Activated CD8-positive, alpha-beta memory T cell treated with anti-CD3 and anti-CD28 coated beads for 24 hours (primary cell): ENCODE measurements at places on chromosomes 1 and 21.
A peak's percentile ranks its signal among the peaks of the same experiment; 100 is the strongest.

DNA sequence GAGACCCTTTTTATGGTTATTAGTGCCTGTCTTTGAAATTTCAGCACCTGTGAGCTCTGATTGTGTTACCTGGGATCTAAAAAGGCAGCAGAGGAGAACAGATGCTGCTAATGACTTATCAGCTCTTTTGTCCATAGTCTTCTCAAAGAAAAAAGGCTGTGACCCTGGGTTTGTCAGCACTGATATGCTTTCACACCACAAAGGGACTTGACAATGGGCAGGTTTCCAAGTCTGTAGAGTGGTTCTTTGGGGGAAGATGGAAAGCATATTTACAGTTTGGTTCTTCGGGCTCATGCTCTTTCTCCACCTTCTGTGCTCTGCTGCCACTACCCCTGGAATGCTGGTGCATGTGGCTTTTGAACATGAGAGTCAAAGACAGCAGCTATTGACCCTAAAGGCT, 32.0 kb downstream of the DNAJC6 start:
- no peak for DNase-seq

GRCh38 chr1:25182629-25183028, 49.7 kb downstream of the SYF2 start:
- DNase-seq: peak; percentile 24

GRCh38 chr1:234592240-234592639, 17.7 kb downstream of the IRF2BP2 start:
- no peak for DNase-seq

- no peak for DNase-seq
Measured at GRCh38 chr1:220198186-220199005, 73.9 kb downstream of the RAB3GAP2 start.

DNA sequence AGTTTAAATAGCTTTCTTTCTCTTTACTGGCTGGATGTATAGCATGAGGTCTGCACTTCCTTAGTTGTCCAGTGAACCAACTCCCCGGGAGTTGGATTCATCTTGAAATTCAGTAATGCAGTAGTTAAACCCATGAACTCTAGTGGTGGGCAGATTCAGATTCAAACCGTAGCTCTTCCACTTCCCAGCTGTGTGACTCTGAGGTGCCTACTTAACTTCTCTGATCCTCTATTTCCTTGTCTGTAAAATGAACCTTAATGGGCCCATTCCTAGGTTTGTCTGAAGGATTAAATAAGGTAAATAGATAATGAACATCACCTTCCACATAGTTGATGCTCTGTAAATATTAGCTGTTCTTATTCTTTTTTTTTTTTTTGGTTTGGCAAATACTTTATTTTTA, 16.5 kb downstream of the PIK3CD start:
- DNase-seq: no peak

- DNase-seq: no peak
Measured at GRCh38 chr1:164659621-164660411, 100.8 kb downstream of the PBX1 start.

DNA sequence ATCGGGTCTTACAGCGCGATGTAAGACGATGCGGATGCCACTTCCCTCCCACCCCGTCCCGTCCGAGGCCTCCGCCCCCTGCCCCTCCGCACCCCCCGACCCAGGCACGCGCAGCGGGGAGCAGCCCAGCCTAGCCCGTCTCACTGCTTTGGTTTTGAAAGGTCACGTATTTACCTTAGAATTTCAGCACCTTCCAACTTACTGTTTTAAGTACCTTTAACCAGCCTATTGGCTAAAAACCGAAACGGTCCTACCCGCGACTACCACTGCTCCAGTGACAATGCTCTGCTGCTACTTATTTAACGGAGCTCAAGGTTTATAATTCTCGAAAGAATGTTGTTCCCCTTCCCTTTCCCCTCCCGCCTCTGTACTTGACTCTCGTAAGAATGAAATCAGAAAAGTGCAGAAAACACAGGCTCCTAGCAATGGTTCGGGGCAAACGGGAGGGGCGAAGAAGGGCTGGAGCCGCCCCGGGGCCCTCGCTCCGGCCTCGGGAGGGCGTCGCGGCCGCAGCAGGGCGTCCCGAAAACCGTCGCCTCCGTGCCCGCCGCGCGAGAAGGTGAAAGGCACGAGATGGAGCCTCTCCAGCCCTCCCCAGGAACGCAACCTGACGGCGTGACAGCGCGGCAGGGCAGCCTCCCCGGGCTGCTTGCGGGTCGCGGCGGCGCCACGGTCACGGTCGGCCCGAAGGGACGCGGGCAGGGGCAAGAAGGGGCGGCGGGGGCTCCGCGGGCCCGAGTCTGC, 667 bp downstream of the TMEM50B start:
- DNase-seq: no peak

DNA sequence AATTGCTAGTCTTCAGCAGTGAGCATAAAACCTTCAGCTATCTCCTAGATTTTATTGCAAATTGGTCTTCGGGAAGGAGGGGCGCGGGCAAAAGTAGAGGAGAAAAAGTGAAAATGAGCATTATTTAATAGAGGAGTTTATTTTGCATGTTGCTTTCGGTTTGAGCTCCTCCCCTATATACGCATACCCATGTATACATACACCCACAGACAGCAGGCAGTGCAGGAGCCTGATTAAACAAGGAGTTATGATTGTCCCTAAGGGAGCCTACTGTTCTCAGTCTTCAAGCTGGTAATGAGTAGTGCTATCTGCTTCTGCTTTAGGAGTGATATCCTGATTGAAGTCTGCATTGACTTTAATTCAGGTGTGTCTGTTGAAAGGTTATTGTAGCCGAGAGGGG, 133.8 kb downstream of the SPATA46 start:
- no peak for DNase-seq

DNA sequence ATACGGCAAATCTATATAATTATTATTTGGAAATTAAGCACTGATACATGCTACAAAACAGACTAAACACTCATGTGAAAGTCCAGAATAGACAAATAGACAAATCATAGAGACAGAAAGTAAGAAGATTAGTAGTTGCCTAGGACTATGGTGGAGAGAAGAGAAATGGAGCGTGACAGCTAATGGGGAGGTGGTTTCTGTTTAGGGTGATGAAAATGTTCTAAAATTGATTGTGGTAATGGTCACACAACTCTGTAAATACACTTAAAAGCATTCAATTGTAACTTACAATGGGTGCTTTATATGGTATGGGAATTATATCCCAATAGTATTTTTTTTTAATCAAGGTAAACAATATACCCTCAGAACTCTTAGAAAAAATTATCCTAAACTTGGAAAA, 20.4 kb upstream of the ITLN2 start:
- DNase-seq: no peak

- DNase-seq: no peak
Measured at GRCh38 chr1:115727706-115728249, 40.7 kb downstream of the CASQ2 start.

- DNase-seq: no peak
Measured at GRCh38 chr21:9763306-9763705, 758.1 kb upstream of the TPTE start.

DNA sequence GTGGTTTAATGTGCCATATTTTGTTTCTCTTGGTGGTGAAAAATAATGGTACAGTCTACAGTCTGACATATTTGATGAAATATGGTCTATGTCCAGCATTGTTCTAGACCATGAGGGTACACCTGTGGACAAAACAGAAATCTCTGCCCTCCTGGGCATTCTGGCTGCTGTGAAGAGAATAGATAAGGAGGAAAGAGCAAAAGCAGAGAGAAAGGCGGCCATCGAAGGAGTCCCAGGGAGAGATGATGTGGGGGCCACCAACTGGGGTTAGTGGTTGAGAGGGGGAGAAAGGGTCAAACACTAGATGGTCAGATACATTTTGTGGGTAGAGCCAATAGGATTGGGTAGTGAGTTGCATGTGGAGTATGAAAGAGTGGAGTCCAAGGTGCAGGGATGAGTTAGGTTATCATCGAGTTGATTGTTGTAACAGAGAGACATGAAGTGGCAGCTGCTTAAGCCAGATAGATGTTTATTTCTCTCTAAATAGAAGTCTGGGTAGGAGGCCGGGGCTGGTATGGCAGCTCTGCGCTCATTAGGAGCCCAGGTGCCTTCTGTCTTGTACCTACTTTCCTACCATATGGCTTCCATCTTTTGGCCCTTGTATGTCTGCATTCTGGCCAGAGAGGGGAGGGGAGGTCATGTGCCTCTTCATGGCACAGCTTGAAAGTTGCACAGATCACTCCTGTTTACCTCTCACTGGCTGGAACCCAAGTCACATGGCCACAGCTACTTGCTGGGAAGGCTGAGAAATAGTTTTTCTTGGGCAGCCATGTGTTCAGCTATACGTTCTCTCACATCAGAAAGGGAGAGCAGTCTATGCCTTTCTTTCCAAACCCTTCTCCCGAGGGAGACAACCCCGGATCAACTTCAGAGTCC, 13.0 kb downstream of the UBE4B start:
- no peak for DNase-seq

DNA sequence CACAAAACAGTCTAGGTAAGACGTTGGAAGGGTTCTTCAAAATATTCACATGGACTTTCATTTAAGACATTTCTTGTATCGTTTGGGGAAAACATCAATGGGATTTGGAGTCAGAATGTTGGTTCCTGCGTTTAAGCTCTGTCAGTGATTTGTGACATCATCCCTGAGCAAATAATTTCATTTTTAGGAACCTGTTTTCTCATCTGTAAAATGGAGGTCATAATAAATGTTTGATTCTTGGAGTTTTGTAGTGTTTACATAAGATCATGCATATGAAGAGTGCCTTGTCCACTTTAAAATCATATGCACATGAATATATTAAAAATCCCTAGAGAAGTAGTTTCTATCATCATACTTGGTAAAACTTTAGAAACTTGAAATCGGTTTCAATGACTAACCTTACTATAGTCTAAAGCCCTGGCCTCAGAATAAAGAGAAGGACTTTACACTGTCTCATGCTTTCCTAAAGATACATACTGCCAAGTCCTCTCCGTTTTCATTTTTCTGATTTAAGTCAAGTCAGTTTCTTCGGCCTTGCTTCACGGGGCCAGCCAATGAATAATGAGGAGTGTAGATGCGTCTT, 178.4 kb downstream of the ADSS2 start:
- DNase-seq: no peak

DNA sequence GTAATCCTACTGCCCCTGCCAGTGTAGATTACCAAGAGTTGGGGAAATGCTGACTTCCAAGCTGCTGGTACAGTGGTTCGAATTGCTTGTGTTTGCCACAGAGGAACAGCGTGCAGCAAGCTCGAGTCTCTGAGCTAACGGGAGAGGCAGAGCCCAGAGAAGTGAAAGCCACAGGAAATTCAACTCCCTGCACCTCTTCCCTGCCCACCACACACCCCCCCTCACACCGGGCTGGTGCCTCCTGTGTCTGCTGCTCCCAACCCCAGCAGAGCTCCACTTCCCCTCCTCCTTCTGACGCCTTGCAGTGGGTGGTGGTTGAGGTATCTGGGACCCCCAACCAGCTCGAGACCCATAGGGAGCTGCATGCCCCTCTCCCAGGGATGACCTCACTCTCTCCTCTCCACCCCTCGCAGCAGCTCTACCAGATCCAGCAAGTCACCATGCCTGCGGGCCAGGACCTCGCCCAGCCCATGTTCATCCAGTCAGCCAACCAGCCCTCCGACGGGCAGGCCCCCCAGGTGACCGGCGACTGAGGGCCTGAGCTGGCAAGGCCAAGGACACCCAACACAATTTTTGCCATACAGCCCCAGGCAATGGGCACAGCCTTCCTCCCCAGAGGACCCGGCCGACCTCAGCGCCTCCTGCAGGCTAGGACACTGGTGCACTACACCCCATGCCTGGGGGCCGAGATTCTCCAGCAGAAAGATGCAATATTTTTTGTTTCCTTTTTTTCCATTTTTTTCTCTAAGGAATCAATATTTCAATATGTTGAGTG, 13.1 kb upstream of the KCNQ4 start:
- DNase-seq: no peak

GRCh38 chr1:18256282-18257235, 149.0 kb downstream of the IGSF21 start:
- DNase-seq: no peak

DNA sequence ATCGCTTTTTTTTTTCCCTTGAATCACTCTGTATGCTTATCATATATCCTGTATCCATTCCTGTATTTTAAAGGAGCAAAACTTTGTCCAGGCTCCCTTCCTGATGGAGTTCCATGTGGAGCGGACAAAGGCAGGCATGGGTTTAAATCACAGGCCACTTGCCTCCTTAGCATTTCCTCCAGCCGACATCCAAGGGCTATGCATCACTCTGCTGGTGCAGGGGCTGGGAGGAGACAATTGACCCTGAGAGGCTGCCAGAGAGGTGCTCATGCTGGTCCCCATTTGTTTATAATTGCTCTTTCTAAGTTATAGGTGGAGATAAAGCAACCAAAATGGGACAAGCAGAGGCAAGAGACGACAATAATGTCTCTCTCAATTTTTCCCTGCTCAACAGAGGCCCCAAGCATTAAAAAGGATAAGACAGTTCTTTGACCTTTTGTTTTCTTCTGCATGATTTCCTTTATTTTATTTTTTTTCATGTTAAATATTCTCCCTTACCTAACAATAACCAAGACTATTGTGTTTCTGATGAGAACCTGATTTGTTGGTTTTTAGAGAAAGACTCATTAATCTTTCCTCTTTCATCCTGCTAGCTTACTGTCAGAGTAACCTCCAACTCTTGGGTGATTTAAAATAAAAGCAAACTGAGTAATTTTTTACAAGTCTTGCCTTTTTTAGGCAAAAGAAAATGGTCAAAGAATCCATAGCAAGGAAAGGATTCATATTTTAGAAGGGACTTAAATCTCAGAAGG, 353.7 kb downstream of the ADGRL2 start:
- no peak for DNase-seq

DNA sequence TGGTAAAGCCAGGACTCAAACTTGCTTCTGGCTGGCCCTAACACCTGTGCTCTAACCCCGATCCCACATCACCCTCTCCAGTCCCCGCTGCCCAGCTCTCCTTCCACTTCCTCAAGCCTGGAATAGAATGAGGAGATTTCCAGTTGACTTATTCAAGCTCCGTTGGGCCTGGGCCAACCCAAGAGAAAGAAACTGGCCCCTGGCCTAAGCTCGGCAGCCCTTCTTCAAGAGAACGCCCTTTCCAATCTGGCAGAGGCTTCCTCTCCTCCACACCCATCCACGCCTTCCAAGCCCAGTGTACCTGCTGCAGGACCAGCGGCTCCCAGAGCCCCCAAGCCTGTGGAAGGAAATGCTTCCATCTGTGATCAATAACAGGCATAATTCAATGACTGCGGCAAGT, 51.9 kb downstream of the LRRN2 start:
- no peak for DNase-seq

DNA sequence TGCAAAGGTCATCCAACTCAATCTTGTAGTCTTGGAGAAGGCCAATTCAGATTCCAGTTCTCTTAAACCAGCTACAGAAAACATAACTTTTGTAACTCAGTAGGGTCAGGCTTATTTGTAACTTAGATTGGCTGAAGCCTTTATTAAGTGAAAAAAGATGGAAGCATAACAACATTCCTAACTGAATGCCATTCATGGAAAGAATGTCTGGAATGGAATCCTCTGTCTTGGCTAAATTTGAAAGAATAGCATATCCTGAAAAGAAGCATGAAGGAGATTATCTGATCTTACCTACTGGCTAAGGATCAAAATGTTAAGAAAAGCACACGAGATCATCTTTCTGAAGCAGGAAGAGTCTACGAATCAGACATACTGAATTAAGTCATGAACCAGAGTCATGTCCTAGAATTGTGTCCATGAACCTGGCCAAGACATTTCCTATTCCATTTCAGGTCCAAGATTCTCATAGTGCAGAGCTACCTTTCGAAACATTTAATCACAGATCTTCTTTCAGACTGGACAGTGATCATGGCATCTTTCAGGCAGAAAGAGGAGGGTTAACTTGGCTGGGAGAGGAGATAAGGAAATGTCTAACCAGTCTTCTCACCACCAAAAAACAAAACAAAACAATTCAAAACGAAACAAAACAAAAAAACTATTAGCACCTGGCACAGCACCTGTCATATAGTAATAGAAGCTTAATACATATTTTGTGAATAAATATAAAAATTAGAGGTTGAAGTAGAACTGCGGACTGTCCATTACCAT, 75.6 kb downstream of the XCL2 start:
- no peak for DNase-seq
